Endodermal cell (in vitro differentiated cells): ENCODE measurements at places on chromosomes 16 and 17. TPM values are rescaled to one million over a fixed set of nuclear protein-coding genes. Genes with fewer than 3 reads are reported as not detected.

- no peak for DNase-seq
Measured at GRCh38 chr17:9520649-9521048, 55.0 kb downstream of the STX8 start.

GRCh38 chr17:51346218-51346982 is 86.1 kb downstream of the UTP18 start:
- DNase-seq: no peak

DNA sequence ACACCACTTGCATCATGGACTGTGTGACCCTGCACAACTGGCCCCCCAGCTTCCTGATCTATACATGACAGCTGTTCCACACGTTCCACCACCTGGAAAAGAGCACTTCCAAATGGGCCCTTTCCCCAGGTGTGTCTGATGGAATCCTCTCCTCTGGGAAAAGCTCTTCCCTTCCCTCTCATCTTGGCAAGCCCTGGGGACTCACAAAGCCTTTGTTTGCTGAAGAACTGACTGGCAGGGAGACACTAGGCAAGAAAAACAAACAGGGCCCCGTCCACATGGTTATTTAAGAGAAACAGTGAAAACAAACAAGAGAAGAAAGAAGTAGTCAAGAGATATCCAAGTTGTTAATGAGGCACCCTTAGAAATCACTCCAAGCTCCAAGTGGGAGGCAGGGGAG is 52.6 kb downstream of the C16orf95 start:
- no peak for DNase-seq

DNA sequence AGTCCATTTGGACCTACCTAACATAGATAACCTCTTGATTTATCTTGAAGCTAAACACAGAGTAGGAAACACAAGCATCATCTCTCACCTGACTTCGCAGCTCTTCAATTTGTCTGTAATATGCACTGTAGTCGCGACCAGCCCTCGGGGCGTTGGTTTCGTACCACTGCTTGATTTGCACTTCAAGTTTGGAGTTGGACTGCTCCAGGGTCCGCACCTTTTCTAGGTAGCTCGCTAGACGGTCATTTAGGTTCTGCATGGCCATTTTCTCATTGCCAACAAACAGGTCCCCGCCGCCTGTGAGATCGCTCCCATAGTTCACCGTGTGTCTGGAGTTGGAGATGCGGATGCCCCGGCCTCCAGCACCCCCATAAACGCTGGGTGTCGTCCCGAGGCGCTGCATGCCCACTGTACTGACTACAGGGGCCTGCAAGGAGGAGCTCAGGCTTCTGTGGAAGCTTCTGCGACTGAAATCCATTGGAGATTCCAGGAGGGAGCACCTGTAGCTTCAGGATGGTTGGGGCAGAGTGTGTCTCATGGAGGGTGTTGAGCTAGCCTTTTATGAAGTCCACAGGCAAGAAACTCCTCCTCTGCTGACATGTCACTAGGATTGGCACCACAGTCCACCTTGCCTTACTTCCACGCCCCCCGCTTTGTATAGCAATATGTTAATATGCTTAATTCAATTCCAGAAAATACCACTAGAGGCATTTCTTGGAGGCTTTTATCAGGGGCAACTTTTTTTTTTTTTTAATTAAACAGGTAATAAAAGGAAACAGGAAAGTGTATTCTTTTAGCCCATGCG is at the start of gene KRT20:
KRT20 (minus strand) TSS at position 535 of the 805 bp plus-strand sequence; CDS start at position 478, 57 bp downstream.
- DNase-seq: no peak

GRCh38 chr16:67084345-67085028 is 25.3 kb upstream of the PHAF1 start:
- no peak for DNase-seq

- peak; percentile 82 for DNase-seq
Measured at GRCh38 chr16:24685539-24686432, 43.7 kb upstream of the TNRC6A start.

- DNase-seq: no peak
Measured at GRCh38 chr17:18122990-18123753, 14.6 kb downstream of the MYO15A start.

DNA sequence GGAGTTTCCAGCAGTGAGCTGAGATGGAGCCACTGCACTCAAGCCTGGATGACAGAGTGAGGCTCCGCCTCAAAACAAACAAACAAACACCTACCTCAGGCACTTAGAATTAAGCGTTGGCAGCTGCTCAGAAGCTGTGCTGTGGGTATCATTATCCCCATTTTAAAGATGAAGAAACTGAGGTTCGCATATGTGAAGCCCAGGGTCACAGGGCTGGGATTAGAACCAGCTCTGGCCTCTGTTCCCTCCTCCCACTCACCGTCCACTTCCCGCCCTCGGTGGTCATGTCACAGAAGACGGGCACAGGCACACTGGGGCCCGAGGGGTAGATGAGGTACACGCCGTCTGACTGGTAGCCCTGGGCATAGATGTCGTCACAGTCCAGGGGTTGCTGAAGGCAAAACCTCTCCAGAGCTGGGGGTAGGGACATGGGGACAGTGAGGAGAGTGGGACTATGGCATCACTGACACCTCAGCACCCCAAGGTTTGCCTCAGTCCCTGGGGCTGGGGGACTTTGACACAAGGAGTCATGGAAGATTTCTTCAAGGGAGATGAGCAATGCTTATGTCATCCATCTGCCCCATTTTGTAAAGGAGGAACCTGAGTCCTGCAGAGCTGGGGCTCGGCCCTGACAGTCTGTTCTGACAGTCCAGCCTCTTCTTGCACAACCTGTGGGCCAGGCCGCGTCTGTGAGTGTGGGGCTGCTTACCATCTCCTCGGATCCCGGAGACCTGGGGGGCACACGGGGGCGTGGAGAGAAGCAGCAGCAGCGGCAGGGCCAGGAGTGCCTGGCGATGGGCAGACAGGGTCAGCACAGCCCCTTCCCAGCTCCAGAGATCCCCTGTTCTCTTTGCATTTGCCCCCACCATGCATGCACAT is 700 bp downstream of the MFAP4 start:
- DNase-seq: peak; percentile 79

- no peak for DNase-seq
Measured at GRCh38 chr16:53224951-53225533, 170.3 kb downstream of the CHD9 start.

The AKAP10 gene
- 35.0 to 101 TPM (median 39.1 TPM) in 3 replicates for total RNA-seq

The UMOD gene
- total RNA-seq: not detected in 3 replicates

DNA sequence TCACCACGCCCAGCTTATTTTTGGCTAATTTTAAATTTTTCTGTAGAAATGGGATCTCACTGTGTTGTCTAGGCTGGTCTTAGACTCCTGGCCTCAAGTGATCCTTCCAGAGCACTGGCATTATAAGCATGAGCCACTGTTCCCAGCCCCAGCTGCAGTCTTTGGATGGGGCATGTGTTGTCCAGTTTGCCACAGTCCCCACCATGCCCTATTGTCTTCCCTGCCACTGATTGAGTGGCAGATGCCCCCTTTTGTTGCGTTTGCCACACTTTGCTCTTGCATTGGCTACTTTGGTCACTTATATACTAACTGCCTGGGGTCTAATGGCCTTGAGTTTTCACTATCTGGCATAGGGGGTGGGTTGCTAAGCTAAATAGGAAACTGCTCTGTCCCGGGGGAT is 60.8 kb downstream of the ABCC1 start:
- no peak for DNase-seq
